Foreskin keratinocyte (primary cell): ENCODE measurements at places on chromosomes 5 and 9. TPM values are rescaled to one million over a fixed set of nuclear protein-coding genes. Genes with fewer than 3 reads are reported as not detected.

IL7R gene
- 1.2 and 2.1 TPM in 2 replicates for polyA plus RNA-seq

GLRA1 gene
- not detected in 2 replicates for polyA plus RNA-seq

SH3PXD2B gene
- 16.2 and 18.1 TPM in 2 replicates for polyA plus RNA-seq

CD14 gene
- 0.11 and 0.12 TPM in 2 replicates for polyA plus RNA-seq

CORO2A gene
- polyA plus RNA-seq = 12.9 and 15.6 TPM in 2 replicates

INSL4 gene
- polyA plus RNA-seq = not detected in 2 replicates

CCL27 gene
- 1.2 and 2.5 TPM in 2 replicates for polyA plus RNA-seq

GARIN3 gene
- polyA plus RNA-seq = not detected in 2 replicates

OR1Q1 gene
- polyA plus RNA-seq = not detected in 2 replicates

FOXD4L5 gene
- polyA plus RNA-seq = not detected in 2 replicates

ADRA1B gene
- 0.07 TPM in 1 of 2 replicates, not detected in the other for polyA plus RNA-seq

NPR2 gene
- 6.7 and 12.5 TPM in 2 replicates for polyA plus RNA-seq

GABRA1 gene
- polyA plus RNA-seq = not detected in 2 replicates

TMEM267 gene
- 6.0 and 7.4 TPM in 2 replicates for polyA plus RNA-seq

OLFM1 gene
- 0.10 and 0.29 TPM in 2 replicates for polyA plus RNA-seq

DNM1 gene
- polyA plus RNA-seq = 0.68 and 1.3 TPM in 2 replicates

IFNK gene
- 46.5 and 57.3 TPM in 2 replicates for polyA plus RNA-seq

TAL2 gene
- not detected in 2 replicates for polyA plus RNA-seq

PCDHGA10 gene
- 0.16 and 0.34 TPM in 2 replicates for polyA plus RNA-seq

SHOC1 gene
- 0.03 TPM in 1 of 2 replicates, not detected in the other for polyA plus RNA-seq

MUSK gene
- polyA plus RNA-seq = not detected in 2 replicates

PCDHA9 gene
- 0.01 TPM in 1 of 2 replicates, not detected in the other for polyA plus RNA-seq

IFNA2 gene
- not detected in 2 replicates for polyA plus RNA-seq

NTNG2 gene
- 0.06 and 0.16 TPM in 2 replicates for polyA plus RNA-seq

ARHGEF37 gene
- polyA plus RNA-seq = 0.96 and 1.2 TPM in 2 replicates

CER1 gene
- not detected in 2 replicates for polyA plus RNA-seq

SLC46A2 gene
- not detected in 2 replicates for polyA plus RNA-seq

PCYOX1L gene
- 4.7 and 6.0 TPM in 2 replicates for polyA plus RNA-seq

PDLIM7 gene
- polyA plus RNA-seq = 106 and 107 TPM in 2 replicates

SEMA4D gene
- polyA plus RNA-seq = 0.68 and 0.69 TPM in 2 replicates
